PC-9 (cell line): ENCODE measurements at places on chromosomes 5 and 9. TPM values are rescaled to one million over a fixed set of nuclear protein-coding genes. Genes with fewer than 3 reads are reported as not detected.

Gene RNF44
- 87.4 and 94.2 TPM in 2 replicates for total RNA-seq

Gene UBAC1
- total RNA-seq, result 27.6 and 37.1 TPM in 2 replicates

Gene RGS7BP
- total RNA-seq, result not detected in 2 replicates

Gene SHISAL2B
- total RNA-seq, result not detected in 2 replicates

Gene PCDHA9
- not detected in 2 replicates for total RNA-seq

Gene TSLP
- not detected in 2 replicates for total RNA-seq

Gene SCAMP1
- total RNA-seq, result 38.7 and 41.1 TPM in 2 replicates

Gene SPATA24
- 6.5 and 9.6 TPM in 2 replicates for total RNA-seq

Gene ELOVL7
- total RNA-seq, result 17.2 and 24.3 TPM in 2 replicates

- DNase-seq, result no peak
- H3K27me3 ChIP-seq, result no peaks in the 10 kb centered on the region
- no peaks in the 10 kb centered on the region for H3K4me1 ChIP-seq
Observed at GRCh38 chr5:96856371-96856770, 19.9 kb upstream of the ERAP2 start.

DNA sequence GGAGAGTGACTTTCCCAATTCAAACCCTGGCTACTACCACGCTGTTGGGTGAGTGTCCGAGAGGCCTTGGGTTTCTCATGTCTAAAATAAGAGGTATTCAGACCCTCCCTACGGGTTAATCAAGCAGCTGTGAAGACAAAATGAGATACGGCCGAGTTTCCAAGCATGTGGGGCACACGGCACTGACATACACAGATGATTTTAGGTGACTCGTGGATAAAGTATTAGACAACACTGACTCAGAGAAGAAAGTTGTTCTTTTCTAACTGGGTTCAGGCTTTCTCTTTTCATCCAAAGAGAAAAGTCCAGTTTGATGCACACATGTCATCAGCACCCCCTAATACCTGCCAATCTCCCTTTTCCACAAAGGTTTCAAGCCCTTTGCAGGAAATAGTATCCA is 15.6 kb downstream of the FOXI1 start:
- peak overlapping the region; percentile 66 for H3K27ac ChIP-seq
- H3K4me1 ChIP-seq, result peaks cover 23% of the 10 kb centered on the region
- H3K27me3 ChIP-seq, result no peaks in the 10 kb centered on the region
- H3K36me3 ChIP-seq, result peaks cover 5% of the 10 kb centered on the region; the same call in 1 of the 2 replicates
- DNase-seq, result no peak
- H3K4me3 ChIP-seq, result no peak overlapping the region

DNA sequence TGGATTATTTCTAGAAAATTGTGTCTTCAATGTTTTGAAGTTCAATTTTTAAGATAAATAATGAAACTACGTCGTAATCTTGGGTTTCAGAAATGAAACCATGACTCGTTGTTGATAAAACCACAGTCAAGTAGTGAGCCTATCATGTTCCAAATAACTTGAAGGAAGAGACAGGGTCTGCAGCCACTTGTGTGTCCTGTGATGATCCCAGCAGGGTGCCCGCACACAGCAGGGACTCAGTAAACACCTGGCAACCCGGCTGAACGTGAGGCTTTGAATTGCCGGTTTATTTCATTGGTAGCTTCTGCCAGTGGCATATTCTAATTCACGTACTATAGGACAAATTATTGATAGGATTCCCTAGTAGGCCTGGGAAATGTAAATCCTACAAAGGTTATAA is 679.6 kb downstream of the IRX1 start:
- peaks cover 36% of the 10 kb centered on the region for H3K27me3 ChIP-seq
- no peak overlapping the region for H3K27ac ChIP-seq
- no peak overlapping the region for H3K4me3 ChIP-seq
- no peaks in the 10 kb centered on the region for H3K4me1 ChIP-seq

- H3K4me1 ChIP-seq, result no peaks in the 10 kb centered on the region; the same call in 1 of the 2 replicates
- H3K4me3 ChIP-seq, result no peak overlapping the region
- no peak for DNase-seq
- no peak overlapping the region for H3K27ac ChIP-seq
- H3K36me3 ChIP-seq, result no peaks in the 10 kb centered on the region
Observed at GRCh38 chr5:43044181-43044914, 4.2 kb upstream of the ANXA2R start.

DNA sequence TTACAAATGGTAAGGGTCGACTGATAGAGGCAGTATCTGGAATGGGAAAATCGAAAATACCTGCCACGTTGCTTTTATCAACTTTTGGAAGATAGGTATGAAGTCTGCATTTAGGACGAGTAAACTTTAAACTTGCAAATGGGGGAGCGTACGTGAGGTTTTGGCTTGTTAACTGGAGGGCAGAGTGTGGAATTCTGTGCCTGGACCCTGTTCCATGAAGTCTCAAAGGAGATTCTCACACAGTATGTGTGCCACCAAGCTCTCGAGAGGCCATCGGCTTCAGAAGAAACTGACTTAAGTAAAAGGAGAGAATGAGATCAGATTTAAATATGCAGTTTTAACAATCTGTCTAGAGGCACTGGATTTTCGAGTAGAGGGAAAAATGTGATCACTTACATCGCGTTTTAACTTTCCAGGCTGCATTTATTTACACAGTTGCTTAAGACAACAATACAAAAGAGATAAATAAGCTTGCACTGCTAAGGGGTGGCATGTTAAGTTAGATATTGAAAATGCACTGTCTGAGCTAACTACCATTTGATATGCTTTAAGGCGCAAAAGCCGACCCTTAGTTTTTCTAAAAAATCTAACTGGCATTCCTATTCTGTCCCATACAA is 401.6 kb downstream of the EBF1 start:
- H3K36me3 ChIP-seq, result no peaks in the 10 kb centered on the region
- no peak for DNase-seq
- H3K27me3 ChIP-seq, result peaks cover 36% of the 10 kb centered on the region
- no peak overlapping the region for H3K4me3 ChIP-seq

DNA sequence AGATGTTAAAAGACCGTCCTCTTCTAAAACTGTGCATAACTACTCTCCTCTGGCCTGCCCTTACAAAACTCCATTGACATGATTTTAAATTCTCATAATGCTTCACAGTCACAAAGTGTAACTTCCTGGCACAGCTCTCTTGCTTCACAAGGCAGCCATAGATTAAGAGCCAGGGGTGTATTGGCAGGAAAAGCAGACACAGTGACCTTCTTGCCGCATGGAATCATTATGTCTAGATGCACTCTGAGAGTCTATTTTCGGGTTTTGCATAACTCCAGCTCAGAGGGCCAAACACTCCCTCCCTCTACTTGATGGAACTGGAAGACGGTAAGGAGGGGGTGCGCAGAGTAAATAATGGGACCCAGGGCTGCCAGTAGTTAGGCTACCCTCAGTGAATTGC is 110.1 kb downstream of the MARCHF3 start:
- H3K4me3 ChIP-seq, result no peak overlapping the region
- H3K27me3 ChIP-seq, result no peaks in the 10 kb centered on the region
- H3K36me3 ChIP-seq, result no peaks in the 10 kb centered on the region
- no peak overlapping the region for H3K27ac ChIP-seq
- no peak for DNase-seq

- no peaks in the 10 kb centered on the region for H3K27me3 ChIP-seq
- no peaks in the 10 kb centered on the region for H3K4me1 ChIP-seq
- DNase-seq, result no peak
- no peaks in the 10 kb centered on the region for H3K36me3 ChIP-seq
- H3K27ac ChIP-seq, result no peak overlapping the region
- H3K4me3 ChIP-seq, result no peak overlapping the region
Observed at GRCh38 chr5:130710596-130710995, 454.5 kb downstream of the HINT1 start.

GRCh38 chr5:67425514-67425913 is 228.9 kb upstream of the CD180 start:
- no peak overlapping the region for H3K27ac ChIP-seq
- no peaks in the 10 kb centered on the region for H3K4me1 ChIP-seq
- no peaks in the 10 kb centered on the region for H3K27me3 ChIP-seq
- no peak overlapping the region for H3K4me3 ChIP-seq
- DNase-seq, result no peak

DNA sequence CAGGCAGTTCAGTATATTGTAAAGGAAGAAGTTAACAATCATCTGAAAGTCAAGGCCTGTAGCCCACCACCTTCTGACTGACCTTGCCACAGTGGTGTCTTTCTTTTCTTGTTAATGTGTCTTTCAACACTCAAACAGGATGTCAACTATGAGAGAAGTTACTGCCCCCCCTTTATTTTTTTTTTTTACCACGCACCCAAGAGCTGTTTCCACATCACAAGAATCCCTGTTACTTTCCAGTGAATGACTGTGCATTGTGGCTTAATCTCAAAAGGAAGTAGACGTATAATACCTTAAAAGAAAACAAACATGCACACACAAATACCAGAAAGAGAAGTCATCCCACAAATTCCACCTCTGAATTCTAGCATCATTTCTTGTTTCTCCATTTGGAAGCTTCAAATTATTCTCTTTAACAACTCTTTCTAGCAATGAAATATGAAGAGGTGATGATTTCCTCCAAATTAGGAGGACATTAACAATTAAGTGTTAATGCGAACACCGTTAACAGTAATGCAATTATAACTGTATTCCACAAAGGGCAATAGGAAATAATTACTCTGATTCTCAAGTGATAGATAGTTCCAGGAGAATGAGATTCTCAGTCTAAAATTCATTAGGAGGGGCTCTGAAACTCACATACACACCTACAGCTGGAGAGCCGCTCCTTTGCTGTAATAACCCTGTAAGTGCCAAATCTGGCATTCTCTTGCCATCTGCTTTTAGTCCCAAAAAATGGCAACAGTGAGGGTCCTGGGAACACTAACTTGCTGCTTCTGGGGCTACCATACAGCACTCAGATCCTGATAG is 201.0 kb downstream of the EFNA5 start:
- H3K36me3 ChIP-seq, result 0 out of 2 replicates have a peak, but pooled peaks cover 4% of the 10 kb centered on the region
- peak; percentile 46 for DNase-seq
- peak overlapping the region; percentile 96 for H3K27ac ChIP-seq

- H3K4me3 ChIP-seq, result no peak overlapping the region
- H3K27me3 ChIP-seq, result 0 out of 2 replicates have a peak, but pooled peaks cover 9% of the 10 kb centered on the region
- H3K36me3 ChIP-seq, result no peaks in the 10 kb centered on the region
Observed at GRCh38 chr5:38104497-38105230, 153.7 kb upstream of the EGFLAM start.

GRCh38 chr5:56161927-56162326 is 71.2 kb downstream of the ANKRD55 start:
- no peak overlapping the region for H3K27ac ChIP-seq
- DNase-seq, result no peak
- no peaks in the 10 kb centered on the region for H3K36me3 ChIP-seq
- H3K4me1 ChIP-seq, result 0 out of 2 replicates have a peak, but pooled peaks cover 4% of the 10 kb centered on the region

GRCh38 chr5:157204765-157205164 is 24.1 kb downstream of the ITK start:
- H3K36me3 ChIP-seq, result no peaks in the 10 kb centered on the region
- no peaks in the 10 kb centered on the region for H3K4me1 ChIP-seq
- H3K4me3 ChIP-seq, result no peak overlapping the region
- no peak overlapping the region for H3K27ac ChIP-seq
- no peak for DNase-seq
- H3K27me3 ChIP-seq, result peaks cover 33% of the 10 kb centered on the region

- no peak overlapping the region for H3K27ac ChIP-seq
- H3K4me3 ChIP-seq, result no peak overlapping the region
- H3K4me1 ChIP-seq, result no peaks in the 10 kb centered on the region
- H3K36me3 ChIP-seq, result no peaks in the 10 kb centered on the region
Observed at GRCh38 chr5:6773342-6774035, 60.3 kb downstream of the TENT4A start.

DNA sequence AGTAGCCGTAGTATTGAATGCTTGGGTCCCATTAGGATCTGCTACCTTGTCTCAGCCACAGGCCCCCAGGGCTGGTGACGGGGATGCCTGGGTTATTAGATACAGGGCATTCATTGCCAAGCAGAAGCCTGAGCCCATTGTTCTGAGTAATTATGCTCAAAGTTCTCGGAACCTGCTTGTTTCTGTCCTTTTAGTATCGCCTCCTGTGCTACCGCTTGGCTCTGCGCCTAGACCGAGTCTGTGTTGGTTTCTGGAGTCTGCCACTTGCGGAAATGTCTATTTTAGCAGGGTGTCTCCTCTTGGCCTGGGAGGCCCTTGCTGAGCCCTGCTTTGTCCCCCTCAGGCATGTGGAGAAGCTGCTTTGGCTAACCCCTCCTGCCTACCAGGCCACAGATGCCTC is 506.1 kb downstream of the BNC2 start:
- H3K36me3 ChIP-seq, result no peaks in the 10 kb centered on the region
- no peak overlapping the region for H3K4me3 ChIP-seq
- no peak overlapping the region for H3K27ac ChIP-seq

- H3K27me3 ChIP-seq, result no peaks in the 10 kb centered on the region
- H3K4me3 ChIP-seq, result no peak overlapping the region
- no peaks in the 10 kb centered on the region for H3K36me3 ChIP-seq
- no peak for DNase-seq
- no peaks in the 10 kb centered on the region for H3K4me1 ChIP-seq
Observed at GRCh38 chr9:17824191-17824590, 245.3 kb downstream of the SH3GL2 start.
